ENCODE measurements at places on chromosomes 4 and X.

DNA sequence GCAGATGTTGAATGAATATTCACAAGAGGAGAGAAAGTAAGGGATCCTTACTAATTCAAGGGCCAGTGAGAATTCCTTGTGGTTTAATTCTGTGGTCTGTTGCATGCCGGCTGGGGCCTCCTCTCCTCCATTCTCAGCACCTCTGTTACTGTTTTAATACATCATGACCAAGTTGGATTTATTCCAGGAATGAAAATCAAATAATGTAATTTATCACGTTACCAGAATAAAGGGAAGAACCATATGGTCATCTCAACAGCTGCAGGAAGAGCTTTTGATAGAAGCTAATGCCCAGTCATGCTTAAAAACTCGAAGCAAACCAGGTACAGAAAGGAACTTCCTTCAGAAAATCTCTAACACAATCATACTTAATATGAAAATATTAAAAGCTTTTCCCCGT, 54.1 kb downstream of the GRK4 start:
- no peak for DNase-seq

- no peak for DNase-seq
Observed at GRCh38 chr4:58602022-58602421, 1491.8 kb upstream of the IGFBP7 start.

GRCh38 chr4:6960154-6960553, 50.5 kb downstream of the TBC1D14 start:
- DNase-seq, result no peak

DNA sequence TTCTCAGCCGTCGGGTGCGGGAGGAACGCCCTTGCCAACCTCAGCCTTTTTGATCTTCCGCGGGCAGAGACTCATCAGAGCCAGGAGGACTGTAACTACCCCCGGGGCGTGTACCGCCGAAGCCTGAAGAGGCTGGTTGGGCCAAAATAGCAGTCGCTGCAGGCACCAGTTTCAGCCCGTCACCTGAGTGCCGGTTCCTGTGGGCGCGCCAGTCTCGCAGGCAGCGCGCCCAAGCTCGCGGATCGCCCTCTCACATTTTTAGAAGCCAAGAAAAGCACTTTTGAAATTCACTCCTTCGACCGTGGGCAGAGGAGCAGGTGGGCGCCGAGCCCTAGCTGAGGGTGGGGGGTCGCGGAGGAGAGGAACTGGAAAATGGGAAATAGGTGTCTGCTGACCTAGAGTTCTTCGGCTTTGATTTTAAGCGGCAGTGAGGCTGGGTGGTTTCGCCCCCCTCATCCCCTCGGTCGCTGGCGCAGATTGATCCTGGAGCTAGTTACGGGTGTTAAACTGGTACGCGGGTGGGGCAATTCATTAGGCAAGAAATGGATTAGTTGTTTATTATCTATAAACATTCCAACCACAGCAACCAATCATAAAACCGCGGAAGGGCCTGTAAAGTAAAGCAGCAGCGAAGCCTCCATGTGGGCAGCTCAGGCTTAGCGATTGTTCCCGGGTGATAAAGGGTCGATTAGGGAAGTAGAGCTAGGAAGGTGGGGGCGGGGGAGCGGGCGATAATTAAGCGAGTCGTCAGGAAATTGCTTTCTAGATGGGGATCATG, 69.2 kb downstream of the FBXO8 start:
- no peak for DNase-seq
